ENCODE measurements at places on chromosomes 12 and 14.

DNA sequence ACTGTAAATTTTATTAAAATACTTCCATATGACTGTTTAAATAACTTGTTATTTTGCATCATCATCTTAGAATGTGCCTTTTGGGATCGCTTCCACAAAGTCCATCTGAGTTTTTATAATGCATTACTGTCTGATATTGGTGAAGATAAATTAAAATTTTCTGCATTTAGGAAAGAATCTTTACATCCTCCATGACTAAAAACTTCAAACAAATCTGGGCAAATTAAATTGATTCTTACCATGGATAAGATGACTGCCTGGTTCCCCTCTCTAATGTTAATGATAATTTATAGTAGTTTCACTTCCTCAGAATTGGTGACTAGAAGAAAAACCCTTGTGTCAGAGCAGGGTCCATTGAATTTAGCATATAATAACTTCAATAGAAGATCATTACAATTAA lies 94.7 kb upstream of the SLC38A4 start:
- DNase-seq, result no peak

GRCh38 chr12:68868043-68868790 lies 60.2 kb downstream of the MDM2 start:
- DNase-seq, result no peak

GRCh38 chr12:57844709-57845477 lies 1.6 kb downstream of the CTDSP2 start:
- no peak for DNase-seq

- peak; percentile 29 for DNase-seq
Measured at GRCh38 chr12:24821691-24822090, 127.2 kb downstream of the BCAT1 start.

DNA sequence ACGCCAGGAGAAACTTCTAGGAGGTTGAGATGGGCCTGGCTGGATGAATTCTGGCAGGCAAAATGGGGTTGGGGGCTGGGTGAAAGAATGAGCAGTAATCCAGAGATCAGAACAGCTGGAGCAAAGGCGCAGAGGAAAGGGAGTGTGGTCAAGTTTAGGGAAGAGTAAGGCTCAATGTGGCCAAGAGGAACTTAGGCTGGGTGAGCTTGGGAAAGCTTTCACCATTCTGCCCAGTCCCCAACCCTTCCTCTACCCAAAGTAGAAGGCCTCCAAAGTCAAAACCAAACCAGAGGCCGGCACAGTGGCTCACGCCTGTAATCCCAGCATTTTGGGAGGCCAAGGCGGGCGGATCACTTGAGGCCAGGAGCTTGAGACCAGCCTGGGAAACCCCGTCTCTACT lies 10.2 kb upstream of the RABGGTA start:
- no peak for DNase-seq
